ENCODE measurements at places on chromosomes 16 and 17.

- DNase-seq = peak; percentile 54
Measured at GRCh38 chr17:67689534-67690177, 28.1 kb upstream of the NOL11 start.

GRCh38 chr17:33689725-33690124, 396.6 kb upstream of the ASIC2 start:
- DNase-seq = no peak

- DNase-seq = peak; percentile 80
Measured at GRCh38 chr16:77499373-77500285, 64.8 kb upstream of the ADAMTS18 start.

DNA sequence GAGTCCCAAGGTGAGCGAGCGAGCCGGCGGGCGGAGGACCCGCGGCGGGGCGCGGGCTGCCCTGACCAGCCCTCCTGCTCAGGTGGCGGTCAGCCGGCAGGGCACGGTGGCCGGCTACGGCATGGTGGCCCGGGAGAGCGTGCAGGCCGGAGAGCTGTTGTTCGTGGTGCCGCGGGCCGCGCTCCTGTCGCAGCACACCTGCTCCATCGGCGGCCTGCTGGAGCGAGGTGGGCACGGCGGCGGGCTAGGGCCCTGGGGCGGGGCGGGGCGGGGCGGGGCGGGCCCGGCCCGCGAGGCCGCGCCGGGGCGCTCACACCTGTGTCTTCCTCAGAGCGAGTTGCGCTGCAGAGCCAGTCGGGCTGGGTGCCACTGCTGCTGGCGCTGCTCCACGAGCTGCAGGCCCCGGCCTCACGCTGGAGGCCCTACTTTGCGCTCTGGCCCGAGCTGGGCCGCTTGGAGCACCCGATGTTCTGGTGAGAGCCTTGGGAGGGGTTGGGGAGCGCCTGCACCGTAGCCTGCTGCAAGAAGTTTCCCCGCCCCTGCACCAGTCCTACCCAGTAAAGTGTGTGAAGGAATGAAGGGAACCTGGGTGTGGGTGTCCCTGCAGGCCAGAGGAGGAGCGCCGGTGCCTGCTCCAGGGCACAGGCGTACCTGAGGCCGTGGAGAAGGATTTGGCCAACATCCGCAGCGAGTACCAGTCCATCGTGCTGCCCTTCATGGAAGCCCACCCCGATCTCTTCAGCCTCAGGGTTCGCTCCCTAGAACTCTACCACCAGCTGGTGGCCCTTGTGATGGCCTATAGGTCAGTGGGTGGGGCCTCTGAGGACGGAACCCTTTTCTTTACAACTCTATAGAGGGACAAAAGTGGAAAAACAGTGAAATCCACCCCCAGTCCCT, 802 bp downstream of the SETD6 start:
- no peak for DNase-seq

Measured in uterus (tissue), 4 donors.